Skeletal muscle tissue (tissue), 5 donors: ENCODE measurements at places on chromosomes 11 and 22. TPM values are rescaled to one million over a fixed set of nuclear protein-coding genes. Genes with fewer than 3 reads are reported as not detected.

The SERHL2 gene
- total RNA-seq, result 2.6 TPM

The UVRAG gene
- 14.1 TPM for total RNA-seq

The SMC1B gene
- total RNA-seq, result under 0.01 TPM

The RGL4 gene
- total RNA-seq, result 0.52 TPM

The OR8G1 gene
- under 0.01 TPM for total RNA-seq

The SYT12 gene
- total RNA-seq, result not detected

The KIAA1671 gene
- 11.5 TPM for total RNA-seq

The C11orf86 gene
- not detected for total RNA-seq
